Esophagus squamous epithelium (tissue), 5 donors: ENCODE measurements at places on chromosomes 2 and 18. TPM values are rescaled to one million over a fixed set of nuclear protein-coding genes. Genes with fewer than 3 reads are reported as not detected.

TMEM163 gene
- total RNA-seq: 0.19 TPM

PAX8 gene
- total RNA-seq: 2.7 TPM

SP140 gene
- total RNA-seq: 0.92 TPM

RND3 gene
- 96.4 TPM for total RNA-seq

KLHL41 gene
- not detected for total RNA-seq

ARHGAP15 gene
- total RNA-seq: 1.7 TPM

PUM2 gene
- total RNA-seq: 29.3 TPM

SMC6 gene
- total RNA-seq: 40.4 TPM

FHOD3 gene
- total RNA-seq: 5.7 TPM

ERMN gene
- total RNA-seq: 1.1 TPM

CFAP65 gene
- not detected for total RNA-seq

SPHKAP gene
- not detected for total RNA-seq

CCDC121 gene
- 0.87 TPM for total RNA-seq

NIFK gene
- 40.3 TPM for total RNA-seq

ACMSD gene
- total RNA-seq: not detected

RAB6C gene
- not detected for total RNA-seq

TXNDC2 gene
- total RNA-seq: not detected
